CD4-positive, alpha-beta T cell treated with Interleukin-17A for 1 hour (primary cell): ENCODE measurements at places on chromosomes 3 and 15.

GRCh38 chr3:108662142-108662738 is 72.7 kb downstream of the DZIP3 start:
- DNase-seq: peak; percentile 81

DNA sequence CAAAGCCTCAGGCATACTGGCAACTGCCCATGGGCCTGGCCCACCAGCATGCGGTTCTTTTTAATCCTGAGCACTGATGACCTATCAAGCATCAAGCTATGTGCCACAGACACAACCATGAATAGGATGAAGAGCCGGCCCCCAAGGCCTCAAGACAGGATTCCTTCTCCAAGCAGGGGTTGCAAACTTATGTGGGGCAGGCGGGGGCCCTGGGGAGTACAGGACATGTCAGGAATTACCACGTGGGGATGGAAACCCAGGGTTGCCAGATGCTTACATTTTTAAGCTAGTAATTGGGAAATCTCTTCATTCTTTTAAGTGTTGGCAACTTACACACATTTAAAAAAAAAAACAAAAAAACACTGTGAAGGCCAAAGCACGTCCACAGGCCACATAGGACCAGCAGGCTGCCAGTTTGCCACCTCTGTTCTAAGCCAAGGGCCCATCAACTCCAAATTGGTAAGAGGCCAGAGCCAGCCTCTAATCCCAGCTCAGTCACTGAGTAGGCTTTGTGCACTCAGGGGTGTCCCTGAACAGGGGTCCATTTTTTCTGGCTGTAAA is 32.8 kb downstream of the BDH1 start:
- no peak for DNase-seq

GRCh38 chr15:59334076-59334415 is 38.6 kb downstream of the MYO1E start:
- no peak for DNase-seq

GRCh38 chr15:85421116-85421925 is 40.9 kb downstream of the AKAP13 start:
- DNase-seq: no peak

DNA sequence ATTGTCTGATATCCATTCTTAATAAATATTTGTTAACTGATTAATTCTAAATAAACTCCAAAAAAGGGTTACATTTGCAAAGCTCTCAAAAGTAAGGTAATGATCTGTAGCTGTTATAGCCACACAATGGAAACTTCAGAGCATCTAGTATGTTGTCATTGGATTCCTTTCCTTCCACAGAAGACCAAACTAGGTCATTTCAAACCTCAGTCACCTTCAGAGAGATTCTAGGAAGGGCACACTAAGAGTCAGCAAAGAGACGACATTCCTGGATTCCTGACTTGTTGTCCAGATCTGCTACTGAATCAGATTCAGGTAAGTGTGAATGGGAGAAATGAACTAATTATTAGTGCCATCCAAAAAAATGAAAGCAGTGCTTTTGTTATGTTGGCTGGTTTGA is 3.0 kb upstream of the COL8A1 start:
- no peak for DNase-seq

DNA sequence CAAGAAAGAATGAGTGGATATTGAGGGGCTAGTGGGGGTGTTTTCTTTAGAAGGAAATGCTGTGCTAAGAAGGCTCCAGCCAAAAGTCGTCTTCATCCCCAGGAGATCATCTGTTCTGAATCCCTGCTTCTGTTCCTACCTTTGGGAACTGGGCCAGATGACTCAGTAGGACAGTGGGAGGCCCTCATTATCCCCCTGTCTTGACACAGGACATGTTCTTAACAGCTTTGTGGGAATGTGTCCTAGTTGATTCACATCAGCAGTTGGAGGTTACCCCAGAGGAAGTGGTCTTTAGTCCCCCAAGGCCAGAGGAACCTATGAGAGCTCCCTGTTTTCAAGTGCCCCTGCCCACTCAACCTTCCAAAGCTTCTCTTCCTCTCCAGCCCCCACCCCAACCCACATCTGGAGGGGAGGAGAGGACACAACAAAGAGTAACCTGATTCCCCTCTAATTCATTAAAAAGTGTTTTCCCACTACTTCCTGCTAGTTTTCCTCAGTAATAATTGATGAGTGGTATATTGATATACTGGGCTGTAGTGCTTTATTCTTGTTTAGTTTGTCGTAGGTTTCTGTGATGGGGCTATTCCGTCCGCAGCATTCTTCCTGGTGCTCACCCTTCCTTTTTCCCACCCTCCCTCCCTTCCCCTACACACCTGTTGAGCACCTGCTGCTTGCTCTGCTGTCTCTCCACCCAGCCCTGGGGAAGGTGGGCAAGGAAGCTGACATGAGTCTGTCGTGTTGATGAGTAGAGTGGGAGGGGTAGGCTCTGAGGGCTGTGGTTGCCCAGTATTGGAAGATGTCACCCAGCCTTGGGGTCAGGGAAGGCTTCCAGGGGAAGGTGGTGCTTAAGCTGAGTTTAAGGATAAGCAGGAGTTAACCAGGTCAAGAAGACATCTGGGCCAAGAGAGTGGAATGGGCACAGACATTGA is 9.3 kb downstream of the PXYLP1 start:
- DNase-seq: no peak

GRCh38 chr3:115800489-115801075 is 177.3 kb downstream of the GAP43 start:
- no peak for DNase-seq

DNA sequence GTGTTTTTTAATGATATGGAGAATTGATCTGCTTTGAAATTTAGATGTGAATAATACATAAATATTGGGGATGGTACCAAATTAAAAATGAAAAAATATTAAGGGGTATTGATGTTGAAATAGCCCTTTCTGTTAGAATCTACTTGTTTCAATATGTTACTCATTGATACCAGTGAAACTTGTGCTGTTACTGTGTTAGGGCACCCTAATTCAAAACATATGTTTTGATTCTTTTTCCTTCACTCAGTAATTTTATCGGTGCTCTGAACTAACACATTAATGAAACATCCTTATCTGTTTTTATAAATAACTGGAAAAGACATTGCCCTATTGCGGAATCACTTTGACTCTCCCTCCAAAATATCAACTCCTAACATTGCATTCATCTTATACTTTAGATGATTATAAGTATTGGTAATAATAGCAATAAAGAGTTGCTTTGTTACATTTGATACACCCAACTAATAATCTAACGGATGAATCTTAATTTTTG is 52.0 kb upstream of the CCNB2 start:
- no peak for DNase-seq

GRCh38 chr3:46462111-46462510 is 2.6 kb downstream of the LTF start:
- DNase-seq: no peak
